SIG-M5 (cell line): ENCODE measurements at places on chromosomes 1 and 21.

GRCh38 chr1:9448132-9449109 lies 90.8 kb upstream of the SLC25A33 start:
- no peak for DNase-seq

DNA sequence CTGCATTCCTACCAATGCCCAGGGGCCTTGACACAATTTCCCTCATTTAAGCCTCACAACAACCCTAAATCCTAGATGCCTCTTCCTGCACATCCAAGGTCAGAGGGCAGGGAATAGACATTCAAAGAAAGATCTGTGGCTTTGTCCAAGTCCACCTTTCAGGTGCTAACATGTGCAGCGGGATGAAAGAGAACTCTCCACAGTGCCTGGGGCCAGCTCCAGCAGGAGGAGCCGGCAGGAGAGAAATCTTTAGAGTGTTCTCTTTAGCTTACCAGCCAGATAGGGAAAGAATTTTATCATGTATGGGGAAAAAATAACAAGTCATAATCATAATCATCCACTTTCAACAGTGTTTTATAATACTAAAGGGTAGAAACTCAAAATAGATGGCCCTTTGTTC lies 319.7 kb downstream of the MATN1 start:
- DNase-seq, result no peak

DNA sequence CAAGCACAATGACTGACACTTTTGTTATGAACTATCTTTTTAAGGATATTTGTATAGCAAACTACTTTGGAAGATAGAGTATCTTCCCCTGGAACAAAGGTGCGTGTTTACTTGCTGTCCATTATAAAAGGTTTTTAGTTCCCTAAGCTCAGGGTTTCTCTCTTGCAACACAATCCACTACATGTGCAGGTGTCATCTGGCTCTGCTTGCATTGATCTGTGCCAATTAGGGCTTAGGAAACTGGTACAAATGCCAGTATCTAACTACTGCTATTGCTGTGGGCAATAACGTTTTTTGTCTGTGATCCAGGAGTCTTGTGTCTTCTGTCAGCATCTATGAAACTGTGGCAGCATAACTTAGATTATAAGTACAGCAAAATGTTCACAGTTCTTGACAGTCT lies 68.3 kb upstream of the ABCD3 start:
- DNase-seq, result no peak

- DNase-seq, result no peak
These were observed 90.4 kb upstream of the FMN2 start for GRCh38 chr1:240001177-240001740.

DNA sequence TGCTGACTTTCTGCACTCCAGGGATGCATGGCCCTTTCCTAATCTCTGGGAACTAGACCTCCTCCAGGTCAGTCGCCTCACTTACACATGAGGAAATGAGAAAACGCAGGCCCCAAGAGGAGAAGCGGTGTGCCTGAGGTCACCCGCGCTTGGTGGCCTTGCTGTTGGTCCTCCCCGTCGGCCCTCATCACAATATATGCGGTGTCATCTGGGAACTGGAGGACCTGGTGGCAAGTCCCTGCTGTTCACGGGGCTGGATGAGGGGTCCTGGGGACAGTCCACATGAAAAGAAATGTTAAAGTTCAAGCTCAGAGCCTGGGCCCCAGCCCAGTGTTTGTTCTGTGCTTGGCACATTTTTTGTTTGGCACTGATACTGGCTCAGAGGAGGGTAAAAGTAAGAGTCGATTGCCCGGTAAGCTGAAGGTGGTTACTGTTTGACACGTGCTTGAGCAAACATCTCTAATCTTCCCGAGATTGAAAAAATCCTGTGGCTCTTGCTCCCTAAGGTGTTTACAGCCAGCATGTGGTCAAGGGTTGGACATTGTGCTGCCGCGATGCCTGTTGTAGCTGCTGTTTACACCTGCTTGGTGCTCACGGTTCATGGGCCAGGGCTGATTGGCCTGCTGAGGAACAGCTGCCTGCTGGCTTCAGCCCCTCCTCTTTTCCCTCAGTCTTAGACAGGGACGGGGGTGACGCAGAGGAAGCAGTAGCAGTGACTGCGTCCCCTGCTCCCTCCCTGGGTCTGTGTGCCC lies 5.2 kb downstream of the COQ8A start:
- no peak for DNase-seq

DNA sequence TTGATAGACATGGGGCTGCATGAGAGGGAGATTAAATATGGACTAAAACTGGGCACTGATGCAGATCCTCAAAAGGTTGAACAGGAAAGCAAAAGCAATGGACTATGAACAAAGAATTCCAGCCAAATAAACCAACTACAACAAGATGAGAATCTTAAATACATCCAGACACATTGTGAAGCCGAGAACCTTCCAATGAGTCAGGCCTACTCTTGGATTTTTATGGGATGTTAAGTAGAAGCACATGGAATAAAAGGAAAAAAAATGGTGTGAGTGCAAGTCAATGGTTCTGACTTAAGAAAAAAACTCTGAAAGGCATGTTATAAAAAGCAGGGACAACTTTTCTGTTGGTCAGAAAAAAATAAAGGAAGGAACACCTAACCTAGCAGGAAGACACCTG lies 227.2 kb downstream of the DPYD start:
- DNase-seq, result no peak

DNA sequence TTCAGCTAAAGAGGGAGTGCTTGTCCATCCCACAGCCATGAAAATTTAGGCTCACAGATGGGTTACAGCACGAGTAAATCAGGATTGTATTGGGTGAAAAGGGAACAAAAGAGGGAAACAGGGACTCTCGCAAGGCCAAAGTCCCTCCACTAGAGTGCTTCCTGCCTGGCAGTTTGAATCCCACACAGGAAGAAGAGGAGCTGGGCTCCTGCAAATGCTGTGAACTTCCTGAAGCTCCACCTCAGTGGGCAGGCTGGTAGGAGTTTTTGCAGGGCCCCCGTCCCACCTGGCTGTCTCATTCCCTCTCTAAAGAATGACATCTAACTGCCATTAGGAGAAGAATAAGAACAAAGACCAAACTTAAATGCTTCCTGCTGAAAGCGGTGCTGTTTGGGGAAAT lies 712.0 kb upstream of the PRMT6 start:
- DNase-seq, result no peak

DNA sequence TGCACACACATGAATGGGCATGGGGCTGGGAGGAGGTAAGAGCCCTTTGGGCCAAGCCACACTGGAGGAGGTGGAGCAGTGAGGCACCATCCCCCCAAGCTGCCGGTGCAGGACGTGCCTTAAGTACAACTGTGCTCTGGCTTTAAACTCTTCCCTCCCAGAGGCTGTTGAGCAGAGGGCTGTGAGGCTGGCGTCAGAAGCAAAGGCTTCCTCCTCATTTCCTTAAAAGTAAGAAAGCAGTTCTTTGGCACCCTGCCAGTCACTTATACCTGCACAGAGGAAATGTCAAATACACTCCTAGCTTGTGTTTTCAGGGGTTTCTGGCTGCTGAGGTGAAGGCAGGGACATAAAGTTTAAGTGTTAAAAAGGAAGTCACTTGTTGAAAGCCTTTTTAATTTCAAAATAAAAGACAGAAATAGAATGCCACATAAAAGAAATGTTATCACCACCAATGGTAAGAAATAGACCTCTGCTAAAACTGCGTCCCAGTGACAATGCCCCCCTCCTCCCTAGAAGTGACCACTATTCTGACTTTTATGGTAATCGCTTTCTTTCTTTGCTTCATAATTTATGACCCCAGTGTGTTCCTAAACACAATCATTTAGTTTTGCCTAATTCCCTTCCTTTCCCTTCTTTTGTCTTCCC lies 33.0 kb downstream of the LAMC2 start:
- DNase-seq, result no peak

- no peak for DNase-seq
These were observed 5.2 kb upstream of the S100A2 start for GRCh38 chr1:153570874-153571273.

- DNase-seq, result peak; percentile 48
These were observed 53.3 kb upstream of the SYT14 start for GRCh38 chr1:209884665-209885117.

DNA sequence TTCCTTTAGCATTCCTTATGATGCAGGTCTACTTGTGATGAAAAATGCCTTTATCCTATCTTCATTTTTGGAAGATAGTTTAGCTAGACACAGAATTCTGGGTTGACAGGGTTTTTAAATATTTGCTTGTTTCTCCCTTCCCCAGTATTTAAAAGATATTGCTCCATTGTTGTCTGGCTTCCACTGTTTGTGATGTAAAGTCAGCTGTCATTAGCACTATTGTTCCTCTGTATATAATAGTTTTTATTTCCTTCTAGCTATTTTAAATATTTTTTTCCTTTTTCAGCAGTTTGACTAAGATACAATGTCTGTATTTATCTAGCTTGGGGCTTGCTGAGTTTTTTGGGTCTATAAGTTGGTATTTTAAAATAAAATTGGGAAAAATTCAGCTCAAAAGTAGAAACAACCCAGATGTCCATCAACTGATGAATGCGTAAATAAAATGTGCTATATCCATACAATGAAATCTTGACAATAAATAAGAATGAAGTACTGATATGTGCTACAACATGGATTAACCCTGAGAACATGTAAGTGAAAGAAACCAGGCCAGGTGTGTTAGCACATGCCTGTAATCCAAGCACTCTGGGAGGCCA lies 11.2 kb downstream of the IFT25 start:
- no peak for DNase-seq

- DNase-seq, result no peak
These were observed 22.5 kb upstream of the UHMK1 start for GRCh38 chr1:162475089-162475488.

GRCh38 chr1:94606471-94606870 lies 64.9 kb upstream of the F3 start:
- no peak for DNase-seq

GRCh38 chr1:119647228-119647733 lies 785 bp downstream of the ZNF697 start:
- no peak for DNase-seq

- no peak for DNase-seq
These were observed 19.3 kb downstream of the HS2ST1 start for GRCh38 chr1:86933562-86934377.

- DNase-seq, result no peak
These were observed 2.1 kb downstream of the LINGO4 start for GRCh38 chr1:151803164-151803563.

- no peak for DNase-seq
These were observed 177.8 kb downstream of the GIPC2 start for GRCh38 chr1:78223417-78224215.

- DNase-seq, result no peak
These were observed 121.6 kb downstream of the PLPPR4 start for GRCh38 chr1:99385852-99386251.

DNA sequence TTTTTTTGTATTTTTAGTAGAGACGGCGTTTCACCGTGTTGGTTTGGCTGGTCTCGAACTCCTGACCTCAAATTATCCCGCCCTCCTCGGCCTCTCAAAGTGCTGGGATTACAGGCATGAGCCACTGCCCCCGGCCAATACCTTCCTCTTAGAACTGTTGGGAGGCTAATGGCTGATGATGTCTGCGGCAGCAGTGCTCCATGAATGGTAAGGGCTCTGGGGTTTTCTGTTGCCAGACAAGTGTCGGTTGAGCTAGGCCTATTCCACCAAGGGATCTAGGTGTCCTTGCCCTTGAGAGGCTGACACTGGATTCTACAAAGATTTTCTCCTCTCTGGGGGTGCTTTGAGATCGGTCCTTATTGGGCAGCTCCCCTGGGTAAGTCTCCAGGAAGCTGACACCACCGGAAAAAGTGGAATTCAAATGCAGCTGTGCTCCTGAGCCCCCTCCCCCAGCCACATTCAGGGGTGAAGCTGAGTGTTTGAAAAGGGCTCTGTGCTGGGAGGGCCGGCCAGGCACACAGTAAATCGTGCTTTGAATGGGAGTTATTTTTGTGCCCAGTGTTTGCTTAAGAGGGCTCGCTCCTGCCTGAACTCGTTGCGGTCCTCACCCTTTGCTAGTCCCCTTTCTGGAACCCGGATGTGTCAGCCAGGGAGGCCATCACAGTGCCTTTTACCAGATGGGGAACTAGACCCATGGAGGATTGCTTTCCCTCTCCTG lies 5.2 kb downstream of the SOX13 start:
- no peak for DNase-seq

DNA sequence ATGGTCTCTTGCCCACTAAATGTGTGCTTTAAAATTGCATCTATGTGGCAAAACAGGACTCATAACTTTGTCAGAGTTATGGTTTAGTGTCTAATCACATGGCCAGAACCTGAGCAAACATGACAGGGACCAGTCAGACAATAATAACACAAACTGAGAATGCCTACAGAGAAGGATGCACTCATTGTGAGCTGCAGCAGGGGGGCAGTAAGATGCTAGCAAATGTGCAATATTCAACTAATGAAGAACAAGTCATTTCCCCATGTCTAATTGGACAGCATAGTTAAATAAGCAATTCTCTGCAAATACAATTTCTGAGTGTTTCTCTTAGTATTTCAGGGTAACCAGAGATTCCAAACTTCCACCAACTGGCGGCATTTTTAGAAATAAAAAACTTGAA lies 30.8 kb downstream of the SPAG17 start:
- no peak for DNase-seq

GRCh38 chr1:151993084-151993733 lies 450 bp downstream of the S100A10 start:
- no peak for DNase-seq
